Heart left ventricle (tissue), 16 donors: ENCODE measurements at places on chromosomes 16 and 17. TPM values are rescaled to one million over a fixed set of nuclear protein-coding genes. Genes with fewer than 3 reads are reported as not detected.

Gene FOXC2
- 1.0 TPM for polyA plus RNA-seq

Gene NPIPB5
- polyA plus RNA-seq = 85.3 TPM

Gene SLC25A11
- polyA plus RNA-seq = 168 TPM

Gene KRTAP1-5
- polyA plus RNA-seq = not detected

Gene SOX15
- 0.32 TPM for polyA plus RNA-seq

Gene TMEM238L
- not detected for polyA plus RNA-seq

Gene C17orf100
- 0.84 TPM for polyA plus RNA-seq

Gene ACE
- polyA plus RNA-seq = 5.6 TPM

Gene PLXDC1
- polyA plus RNA-seq = 4.8 TPM

GRCh38 chr16:25256695-25257469, 763 bp downstream of the ZKSCAN2 start:
- DNase-seq = no peak

GRCh38 chr16:66681676-66682075, 14.9 kb downstream of the CMTM4 start:
- DNase-seq = no peak

DNA sequence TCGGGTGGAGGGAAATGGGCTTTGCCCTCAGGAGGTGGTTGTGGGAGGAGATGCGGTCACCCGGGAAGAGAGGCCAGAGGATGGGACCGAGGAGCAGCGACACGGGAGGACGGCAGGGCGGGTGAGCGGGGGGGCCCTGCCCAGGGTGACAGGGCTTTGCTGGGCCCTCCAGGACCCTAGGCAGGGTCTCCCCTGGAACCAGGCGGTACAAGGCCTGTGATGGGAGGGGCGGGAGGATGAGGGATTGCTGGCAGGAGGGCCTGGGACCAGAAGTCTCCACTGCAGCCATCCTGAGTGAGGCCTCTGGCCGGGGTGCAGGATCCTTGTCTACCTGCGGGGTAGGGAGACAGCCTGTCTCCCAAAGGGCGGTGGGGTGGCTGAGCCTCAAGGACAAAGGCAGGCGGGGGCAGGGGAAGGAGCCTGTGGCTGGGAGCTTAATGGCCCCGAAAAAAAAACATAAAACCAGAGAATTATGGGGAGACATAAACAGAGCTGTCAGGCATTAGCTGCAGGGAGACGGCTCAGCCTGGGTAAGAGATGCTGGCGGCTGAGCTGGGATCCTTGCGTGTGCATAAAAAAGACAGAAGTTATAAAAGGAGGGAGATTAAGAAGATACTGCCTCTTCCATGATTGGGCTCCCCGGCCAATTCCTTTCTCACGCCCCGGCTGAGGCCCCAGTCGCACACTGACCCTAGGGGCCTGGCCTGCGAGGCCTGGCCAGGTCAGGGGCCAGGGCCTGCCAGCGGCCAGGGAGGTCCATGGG, 66.7 kb downstream of the SREBF1 start:
- DNase-seq = no peak

DNA sequence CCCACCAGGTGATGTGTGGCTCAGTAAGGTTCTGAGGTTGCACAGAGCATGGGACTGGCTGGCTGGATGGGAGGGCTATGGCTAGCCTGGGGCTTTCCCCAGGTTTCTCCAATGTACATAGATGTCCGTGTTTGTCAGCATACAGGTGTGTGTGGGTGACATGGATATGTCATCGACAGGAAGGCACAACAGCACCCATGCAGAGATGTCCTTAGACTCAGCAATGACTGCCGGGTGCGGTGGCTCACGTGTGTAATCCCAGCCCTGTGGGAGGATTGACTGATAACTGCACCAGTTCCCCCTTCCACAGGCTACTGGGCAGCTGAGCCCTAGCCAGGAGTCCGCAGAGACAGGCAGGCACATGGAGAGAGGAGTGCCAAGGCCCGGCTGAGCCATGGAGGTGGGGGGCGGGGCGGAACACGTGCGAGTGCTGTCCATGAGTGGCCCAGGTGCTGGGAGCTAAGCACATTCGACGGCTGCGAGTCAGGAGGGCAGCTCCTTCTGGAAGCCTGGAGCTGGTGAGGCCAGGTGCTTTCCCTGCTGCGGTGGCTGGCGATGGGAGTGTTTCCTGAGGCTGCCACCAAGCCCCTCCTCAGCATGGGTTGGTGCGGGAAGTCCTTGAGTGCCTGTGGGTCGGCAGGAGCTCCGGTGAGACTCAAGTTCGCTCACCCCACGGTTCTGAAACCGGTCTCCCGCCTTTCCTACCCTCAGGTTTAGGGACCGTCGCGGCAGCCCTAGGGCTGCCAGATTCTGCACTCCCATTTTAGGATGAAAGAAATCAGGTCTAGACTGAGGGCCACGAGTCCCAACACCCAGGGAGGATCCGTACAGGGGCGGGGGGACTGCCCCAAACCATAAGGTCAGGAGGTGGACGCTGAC, 858 bp upstream of the ASPSCR1 start:
- DNase-seq = peak; percentile 45

GRCh38 chr17:46943501-46944393, 20.8 kb downstream of the GOSR2 start:
- DNase-seq = no peak

- peak; percentile 67 for DNase-seq
Measured at GRCh38 chr17:55641676-55642081, 81.0 kb downstream of the TMEM100 start.

DNA sequence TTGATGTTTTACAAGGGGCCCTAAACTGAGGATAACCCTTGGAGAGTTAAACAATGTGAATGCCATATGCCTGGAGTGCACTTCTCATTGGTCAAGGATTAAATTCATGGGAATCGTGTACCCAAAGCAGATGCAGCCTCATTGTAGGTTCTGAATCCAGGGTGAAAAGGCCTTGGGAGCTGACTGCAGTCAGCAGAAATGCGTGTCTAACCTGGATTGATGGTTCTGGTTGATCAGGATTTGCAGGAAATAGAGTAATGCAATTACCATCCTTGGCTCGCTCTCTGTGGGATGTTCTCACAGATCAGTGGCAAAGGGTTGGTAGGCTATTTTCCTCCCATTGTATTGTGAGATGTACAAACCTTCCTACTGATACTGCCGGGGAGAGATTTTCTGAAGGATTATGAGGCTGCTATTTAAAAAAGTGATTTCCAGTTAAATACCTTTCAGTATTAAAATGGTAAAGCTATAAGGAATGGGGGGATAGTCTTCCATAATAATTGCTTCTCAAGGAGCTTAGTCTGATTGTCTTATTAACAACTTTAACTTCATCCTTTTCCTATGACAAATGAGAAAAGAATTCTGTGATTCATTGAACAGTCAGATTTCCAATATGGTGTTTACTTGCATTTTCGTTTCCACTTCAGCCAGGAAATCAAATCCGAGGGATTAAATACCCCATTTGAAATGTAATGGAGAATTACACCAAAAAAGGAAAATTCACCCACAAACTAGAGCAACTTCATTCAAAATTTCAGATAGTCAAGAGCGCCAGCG, 1028.1 kb upstream of the EEF2KMT start:
- DNase-seq = no peak

GRCh38 chr17:65523853-65524664, 37.4 kb downstream of the AXIN2 start:
- no peak for DNase-seq

GRCh38 chr16:84677849-84678248, 22.0 kb upstream of the USP10 start:
- no peak for DNase-seq

GRCh38 chr16:84555418-84556196, 51.1 kb upstream of the MEAK7 start:
- no peak for DNase-seq

DNA sequence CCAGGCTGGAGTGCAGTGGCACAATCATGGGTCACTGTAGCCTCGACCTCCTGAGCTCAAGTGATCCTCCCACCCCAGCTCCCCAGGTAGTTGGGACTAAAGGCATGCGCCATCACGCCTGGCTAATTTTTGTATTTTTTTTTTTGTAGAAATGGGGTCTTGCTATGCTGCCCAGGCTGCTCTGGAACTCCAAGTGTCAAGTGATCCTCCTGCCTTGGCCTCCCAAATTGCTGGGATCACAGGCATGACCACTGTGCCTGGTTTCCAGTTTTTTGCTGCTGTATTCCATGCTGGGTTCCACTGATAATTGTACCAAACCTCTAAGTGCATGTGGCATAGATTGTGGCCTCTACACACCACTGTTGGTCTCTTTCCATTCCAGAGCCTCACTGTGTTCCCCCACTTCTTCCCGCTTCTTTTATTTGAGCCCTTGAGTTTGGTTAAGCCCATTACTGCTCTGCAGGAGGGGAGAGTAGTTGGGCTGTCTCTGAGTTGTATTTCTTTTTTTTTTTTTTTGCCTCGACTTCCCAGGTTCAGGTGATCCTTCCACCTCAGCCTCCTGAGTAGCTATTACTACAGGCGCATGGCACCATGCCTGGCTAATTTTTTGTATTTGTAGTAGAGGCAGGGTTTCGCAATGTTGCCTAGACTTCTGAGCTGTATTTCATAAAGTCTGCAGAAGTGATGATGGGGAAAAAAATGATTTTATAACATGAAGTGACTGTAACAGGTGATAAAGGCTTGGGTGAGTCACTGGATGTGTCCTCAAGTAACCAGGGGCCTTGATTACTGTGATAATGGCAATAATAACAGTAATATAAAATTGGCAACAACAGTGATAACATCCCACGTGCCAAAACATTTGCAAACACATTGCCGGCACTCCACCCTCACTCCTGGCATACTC, 30.0 kb downstream of the EEF2K start:
- no peak for DNase-seq

- DNase-seq = no peak
Measured at GRCh38 chr17:42772945-42773289, 332 bp upstream of the VPS25 start.

DNA sequence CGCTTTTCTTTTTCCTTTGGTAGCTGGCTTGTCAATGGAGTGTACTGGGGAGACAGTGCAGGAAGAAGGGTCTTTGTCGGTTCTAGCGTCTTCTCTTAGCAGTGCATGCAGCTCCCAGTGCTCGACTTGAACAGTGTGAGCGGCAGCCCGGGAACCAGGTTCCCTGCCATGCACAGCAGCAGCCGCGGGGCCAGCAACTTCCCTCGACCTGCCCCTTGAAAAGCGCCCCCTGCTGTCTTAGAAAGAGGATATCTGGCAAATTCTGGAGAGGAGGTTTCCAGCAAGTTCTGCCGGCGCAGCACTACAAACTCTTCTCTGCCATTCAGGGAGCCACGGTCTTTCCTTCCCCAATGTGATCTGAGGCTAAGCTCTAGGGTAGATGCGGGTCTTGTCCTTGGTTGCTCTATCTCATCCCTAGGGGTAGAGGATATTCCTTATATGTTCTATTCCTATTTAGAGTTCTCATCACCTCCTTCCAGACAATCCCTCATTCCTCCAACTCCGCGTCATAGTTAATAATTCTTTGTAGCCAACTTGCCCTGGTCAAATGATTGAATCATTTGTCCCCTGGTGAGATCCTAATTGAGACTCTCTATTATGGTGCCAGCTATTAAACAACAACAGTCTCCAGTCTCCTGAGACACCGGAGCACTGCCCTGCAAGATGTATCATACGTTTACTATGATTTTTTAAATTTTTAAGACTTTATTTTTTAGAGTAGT, 451.3 kb downstream of the PMP22 start:
- DNase-seq = no peak

DNA sequence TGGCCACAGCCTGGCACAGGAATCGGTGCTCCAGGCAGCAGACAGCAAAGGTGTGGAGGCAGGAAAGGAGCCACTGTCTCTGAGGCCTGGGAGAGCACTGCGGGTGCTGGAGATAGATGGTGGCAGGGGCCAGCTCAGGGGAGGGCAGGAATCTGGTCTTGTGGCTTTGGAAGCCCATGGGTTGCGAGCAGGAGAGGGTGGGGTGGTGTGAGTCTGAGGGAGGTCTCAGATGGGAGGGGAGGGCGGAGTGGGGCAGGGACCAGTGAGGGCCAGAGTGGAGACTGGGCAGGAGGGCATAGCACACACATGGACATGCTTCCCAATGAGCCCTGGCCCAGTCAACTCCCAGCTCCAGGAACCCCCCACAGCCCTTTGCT, 70.1 kb downstream of the SREBF1 start:
- DNase-seq = no peak

DNA sequence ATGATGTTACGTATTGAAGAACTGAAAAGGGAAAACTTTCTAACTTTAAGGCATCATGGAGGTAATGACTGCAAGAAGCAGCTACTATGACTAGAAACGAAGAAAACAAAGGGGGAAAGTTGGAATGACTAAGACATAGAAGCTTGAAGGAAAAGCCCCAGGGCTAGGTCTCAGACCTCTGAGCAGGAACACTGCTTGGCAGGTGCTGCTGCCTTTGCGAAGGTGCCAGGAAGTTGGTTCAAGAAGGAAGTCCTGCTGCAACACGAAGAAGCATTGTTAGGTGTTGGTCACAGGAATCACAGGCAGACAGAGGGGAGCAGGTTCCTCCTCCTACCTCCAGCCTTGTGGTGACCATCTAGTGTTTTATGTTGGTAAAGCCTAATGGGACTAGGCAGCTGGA, 48.1 kb upstream of the HS3ST4 start:
- no peak for DNase-seq

GRCh38 chr17:42980766-42981397, 517 bp downstream of the RUNDC1 start:
- DNase-seq = peak; percentile 42

- no peak for DNase-seq
Measured at GRCh38 chr16:88921591-88921990, 55.1 kb upstream of the PABPN1L start.

- no peak for DNase-seq
Measured at GRCh38 chr17:31815212-31815730, 43.8 kb downstream of the COPRS start.

GRCh38 chr17:57920916-57921703, 34.1 kb downstream of the CUEDC1 start:
- DNase-seq = no peak
